ENCODE measurements at places on chromosomes 3 and 15.

DNA sequence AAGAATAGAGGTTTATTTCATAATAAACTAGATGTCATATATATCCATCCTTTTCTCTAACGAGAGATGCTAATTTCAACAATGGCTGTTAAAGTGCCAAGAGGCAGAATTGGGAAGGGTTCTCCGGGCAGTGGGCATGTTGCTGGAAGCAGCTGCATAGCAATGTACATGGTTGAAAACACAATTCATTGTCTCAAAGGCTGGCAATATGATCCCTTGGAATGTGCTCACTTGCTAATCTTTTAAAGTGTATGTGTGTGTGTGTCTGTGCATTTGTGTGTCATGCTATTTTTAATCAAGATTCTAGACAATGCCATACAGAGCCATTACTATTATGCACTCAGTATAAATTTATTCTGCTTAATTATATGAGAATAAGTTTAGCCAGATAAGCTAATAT lies 1020.3 kb downstream of the NAALADL2 start:
- DNase-seq: no peak

GRCh38 chr3:46778101-46778500 lies 60.4 kb upstream of the PRSS50 start:
- no peak for DNase-seq

DNA sequence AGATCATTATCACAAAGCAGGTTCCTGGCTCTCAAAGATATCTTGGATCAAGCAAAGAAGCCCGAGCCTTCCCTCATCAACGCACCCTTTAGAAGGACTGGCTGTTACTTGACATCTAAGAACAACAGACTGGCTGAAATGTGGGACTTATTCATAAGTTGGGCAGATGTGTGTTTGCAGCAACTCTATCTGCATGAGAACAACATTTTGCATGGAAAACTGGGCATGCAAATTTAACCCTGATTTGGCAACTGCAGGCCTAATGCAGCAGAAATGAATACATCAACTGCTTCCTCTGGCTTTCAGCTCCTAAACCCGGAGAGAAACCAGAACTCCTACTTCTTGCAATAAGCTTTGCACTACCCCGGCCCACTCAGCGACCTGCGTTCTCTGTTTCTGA lies 35.0 kb upstream of the FOXP1 start:
- no peak for DNase-seq

DNA sequence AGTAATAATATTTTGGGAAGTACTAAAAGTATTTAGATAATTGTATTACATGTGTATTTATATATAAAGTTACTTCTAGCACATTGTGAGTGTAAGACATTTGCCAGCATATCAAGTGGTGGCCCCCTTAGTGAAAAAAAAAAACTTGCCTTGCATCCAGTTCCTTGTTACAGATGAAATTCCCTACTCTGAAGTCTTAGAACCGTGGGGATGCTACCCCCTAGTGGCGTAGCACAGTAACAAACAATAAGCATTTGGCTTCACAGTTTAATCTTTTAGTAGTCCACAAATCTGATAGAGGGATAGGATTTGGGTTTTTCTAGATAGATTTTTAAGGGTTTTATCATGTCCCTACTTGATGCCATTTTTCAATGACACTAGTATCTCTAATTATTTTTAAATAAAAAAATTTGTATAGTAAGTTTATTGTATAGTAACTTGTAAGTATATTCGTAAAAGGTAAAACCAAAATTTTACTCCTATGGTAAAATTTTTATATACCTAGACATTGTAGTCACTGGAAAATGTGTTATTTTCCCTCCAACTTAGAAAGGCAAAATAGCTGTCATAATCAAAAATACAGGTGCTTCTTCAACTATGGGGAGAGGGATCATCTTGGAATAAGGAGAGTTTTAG lies 14.3 kb downstream of the SMC4 start:
- peak; percentile 13 for DNase-seq

DNA sequence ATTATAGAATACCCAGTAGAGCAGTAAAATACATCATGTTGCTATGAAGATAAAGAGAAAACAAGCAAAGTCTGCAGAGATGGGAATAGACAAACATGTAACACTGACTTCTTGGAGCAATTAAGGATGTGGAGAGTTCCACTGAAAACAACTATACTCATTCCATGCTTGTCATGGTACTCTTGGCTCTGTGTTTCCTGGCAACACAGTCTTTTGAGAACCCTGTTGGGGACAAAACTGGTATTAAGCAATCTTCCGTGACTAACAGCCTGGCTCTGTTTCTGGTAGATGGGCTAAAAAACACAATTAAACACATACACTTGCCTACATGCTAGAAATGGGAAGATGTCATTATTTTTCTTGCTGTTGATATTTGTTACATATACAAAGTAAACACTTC lies 1212.3 kb upstream of the GBE1 start:
- DNase-seq: no peak

DNA sequence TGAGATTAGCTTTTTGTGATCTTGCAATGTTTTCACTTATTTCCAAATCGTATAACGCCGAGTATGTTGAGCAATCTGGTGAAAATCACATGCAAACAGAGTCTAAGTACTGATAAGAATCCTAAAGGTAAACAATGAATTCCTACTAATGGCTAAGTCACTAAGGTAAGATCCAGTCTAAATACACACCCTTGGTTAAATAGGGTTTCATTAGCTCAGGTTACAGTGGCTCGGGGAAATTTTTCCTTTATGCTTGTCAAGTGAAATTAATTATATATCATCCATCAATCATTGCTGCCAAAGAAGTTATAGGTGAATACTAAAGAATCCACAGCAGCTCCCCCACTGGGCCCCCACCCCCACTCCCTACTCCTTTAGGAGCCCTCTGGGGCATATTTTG lies 139.3 kb downstream of the SOX2 start:
- DNase-seq: no peak

- no peak for DNase-seq
Observed at GRCh38 chr3:171871392-171872274, 28.5 kb downstream of the TMEM212 start.

- DNase-seq: no peak
Observed at GRCh38 chr3:14388201-14388600, 14.2 kb upstream of the SLC6A6 start.

DNA sequence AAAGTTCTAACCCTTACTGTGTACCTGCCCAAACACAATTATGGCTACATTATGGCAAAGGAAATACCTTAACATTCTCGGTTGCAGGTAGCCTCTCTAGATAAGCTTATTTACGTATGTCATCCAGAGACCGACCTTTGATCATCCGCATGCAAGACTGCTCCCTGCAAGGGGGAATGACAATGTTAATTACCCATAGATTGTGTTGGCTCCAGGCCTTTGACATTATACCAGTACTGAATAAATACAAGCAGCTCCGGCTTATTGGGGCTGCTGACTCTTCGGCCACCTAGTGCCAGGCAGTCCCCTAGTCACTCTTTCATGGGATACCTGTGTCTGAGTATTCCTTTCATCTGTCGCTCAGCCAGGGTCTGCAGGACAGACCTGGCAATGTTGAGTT lies 223.5 kb downstream of the DTWD1 start:
- DNase-seq: no peak

DNA sequence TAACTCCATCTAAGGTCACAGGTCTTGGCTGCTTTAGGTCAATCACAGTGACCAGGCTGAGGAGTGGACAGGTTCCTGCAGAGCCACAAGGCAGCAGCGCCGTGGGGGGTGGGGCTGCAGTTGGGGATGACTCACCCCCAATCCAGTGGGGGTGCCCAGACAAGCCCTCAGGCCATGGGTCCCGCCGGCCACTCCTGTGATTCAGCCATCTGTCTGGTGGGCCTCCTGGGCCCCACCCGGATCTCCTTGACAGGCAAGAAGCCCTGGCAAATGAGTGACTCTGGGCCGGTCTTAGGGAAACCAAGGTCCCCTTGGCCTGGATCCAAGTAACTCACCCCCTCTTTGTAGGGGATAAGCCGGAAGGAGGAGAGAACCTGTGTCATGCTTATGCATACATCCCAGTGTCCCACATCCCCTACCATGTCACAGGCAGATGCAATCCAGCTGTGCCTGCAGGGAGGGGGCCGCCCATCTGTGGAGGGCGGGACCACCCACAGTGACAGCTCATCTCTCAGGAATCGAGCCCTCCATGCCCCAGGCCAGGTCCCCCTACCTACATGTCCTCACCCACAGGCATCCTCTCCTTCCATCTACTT lies 495 bp upstream of the COL7A1 start:
- DNase-seq: no peak

- no peak for DNase-seq
Observed at GRCh38 chr3:31250116-31250777, 282.5 kb upstream of the STT3B start.

- no peak for DNase-seq
Observed at GRCh38 chr3:29468187-29468586, 187.3 kb downstream of the RBMS3 start.

DNA sequence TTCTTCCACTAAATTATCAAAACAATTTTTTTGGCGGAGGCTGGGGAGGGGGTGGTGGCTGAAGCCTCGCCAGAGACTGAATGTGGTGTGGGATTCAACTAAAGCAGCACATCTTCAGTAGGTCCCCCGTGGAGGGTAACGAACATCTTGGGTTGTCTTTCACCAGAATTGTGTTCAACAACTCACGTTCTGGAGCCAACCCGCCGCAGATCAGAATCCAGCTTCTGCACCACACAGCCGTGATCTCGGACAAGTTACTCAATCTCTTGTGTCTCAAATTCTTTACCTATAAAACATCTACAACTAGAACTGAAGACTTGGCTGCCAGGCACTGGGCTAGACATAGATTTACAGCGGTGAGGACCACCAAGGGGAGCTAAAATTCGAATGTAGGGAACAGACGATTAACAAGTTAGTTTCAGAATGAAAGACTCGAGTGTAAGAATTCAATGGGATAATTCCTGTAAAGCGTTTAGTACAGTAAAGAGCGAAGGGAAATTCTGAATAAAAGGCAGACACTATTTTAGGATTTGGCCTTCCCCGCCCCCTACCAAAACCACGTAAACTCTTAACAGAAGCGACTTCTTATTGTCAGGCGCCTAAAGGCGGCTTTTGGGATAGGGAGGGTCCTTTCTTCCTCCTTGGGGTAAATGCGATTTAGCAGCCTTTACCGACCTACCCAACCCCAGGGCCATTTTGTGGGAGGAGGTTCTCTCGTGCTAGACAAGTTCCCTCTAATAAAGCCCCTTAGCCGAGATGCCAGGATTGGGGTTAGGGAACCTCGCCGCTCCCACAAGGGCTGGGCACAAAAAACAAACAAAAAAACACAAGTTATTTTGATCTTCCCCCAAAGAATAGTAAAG lies 697 bp upstream of the RAB5A start:
- DNase-seq: no peak

DNA sequence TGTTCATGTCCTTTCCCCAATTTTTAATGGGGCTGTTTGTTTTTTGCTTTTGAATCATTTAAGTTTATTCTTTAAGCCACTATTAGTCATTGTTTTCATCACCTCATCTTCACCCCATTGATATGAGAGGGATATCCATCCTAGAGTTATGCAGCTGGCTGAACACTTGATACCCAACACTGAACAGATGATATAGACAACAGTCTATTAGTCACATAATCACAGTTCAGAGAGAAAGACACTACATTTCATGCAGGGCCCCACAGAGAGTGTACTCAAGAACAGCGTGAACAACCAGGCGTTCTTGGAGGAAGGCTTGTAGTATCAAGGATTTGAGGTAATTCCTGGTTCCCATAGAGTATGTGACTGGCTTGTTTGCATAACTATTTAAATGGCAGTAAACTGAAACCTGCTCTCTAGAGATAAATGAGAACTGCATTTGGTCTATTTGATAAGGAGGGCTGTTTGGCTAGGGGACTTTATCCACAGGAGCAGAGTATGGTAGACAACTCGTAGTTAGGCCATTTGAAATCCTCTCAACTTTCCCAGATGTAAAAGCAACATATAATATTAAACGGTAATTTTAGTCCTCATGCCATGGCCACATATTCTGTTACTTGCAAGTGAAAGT lies 618.7 kb downstream of the SI start:
- no peak for DNase-seq

GRCh38 chr3:157669416-157669815 lies 166.2 kb upstream of the VEPH1 start:
- DNase-seq: no peak

GRCh38 chr3:32374788-32375595 lies 16.7 kb upstream of the CMTM7 start:
- peak; percentile 75 for DNase-seq

GRCh38 chr3:27289769-27290413 lies 79.3 kb downstream of the NEK10 start:
- DNase-seq: no peak

GRCh38 chr15:45703670-45704328 lies 69.0 kb downstream of the SQOR start:
- no peak for DNase-seq

DNA sequence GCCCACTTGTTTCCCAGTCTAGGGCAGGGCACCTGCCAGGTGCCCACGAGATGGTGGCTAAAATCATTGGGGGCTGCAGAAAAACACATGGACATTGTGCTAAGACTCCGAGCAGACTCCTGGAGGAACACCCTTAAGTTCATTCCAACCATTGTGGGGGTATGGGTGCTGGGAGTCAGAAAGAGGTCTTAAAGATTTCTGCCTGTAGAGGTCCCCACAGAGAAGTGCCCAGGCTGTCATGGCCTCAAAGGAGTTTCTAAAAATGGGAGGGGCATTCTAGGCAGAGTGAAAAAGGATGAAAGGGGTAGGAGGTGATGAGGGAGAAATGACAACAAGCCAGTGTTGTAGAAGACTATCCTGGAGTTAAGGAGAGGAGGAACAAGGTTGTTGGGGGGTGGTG lies 17.1 kb downstream of the RBP1 start:
- no peak for DNase-seq

DNA sequence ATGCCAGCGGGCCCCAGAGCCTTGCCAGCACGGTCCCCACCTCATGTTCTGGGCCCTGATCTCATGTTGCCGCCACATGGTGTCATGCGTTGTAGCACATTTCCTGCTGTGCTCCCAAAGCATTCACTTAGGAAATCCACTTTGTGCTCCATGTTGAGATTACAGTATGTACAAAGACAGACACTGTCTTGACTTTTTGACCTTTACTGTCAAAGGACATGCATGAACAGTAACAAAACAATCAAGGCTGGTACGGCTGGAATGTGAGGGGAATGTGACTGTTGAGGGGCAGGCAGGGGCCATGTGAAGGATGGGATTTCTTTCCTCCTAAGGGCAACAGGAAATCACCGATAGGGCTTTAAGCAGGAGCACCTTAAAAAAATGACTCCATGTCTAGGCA lies 53.3 kb upstream of the RPL32 start:
- no peak for DNase-seq

GRCh38 chr3:182469086-182469485 lies 324.2 kb upstream of the ATP11B start:
- no peak for DNase-seq

DNA sequence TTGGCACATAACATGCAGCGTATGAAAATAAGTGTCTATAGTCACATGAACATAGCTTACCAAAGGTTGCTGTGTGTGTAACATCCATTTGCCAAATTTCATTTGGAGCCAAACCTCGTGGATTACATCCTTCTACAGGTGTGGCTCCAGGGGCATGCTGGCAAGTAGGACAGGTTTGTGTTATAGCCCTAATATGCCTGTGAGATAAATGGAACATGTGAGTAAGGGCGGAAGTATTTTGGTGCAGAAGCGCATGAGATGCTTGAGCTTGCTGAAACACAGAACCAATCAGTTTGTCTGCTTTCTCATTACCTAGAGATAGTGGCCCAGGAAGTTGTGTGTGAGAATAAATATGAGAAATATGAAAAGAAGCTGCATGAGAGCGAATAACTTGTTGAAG lies 21.8 kb upstream of the XCR1 start:
- no peak for DNase-seq

All from activated CD4-positive, alpha-beta T cell treated with anti-CD3 and anti-CD28 coated beads, Interleukin-2, amount 50 U/mL, for 24 hours (primary cell).